ENCODE measurements at places on chromosomes 1 and 21.
A peak's percentile ranks its signal among the peaks of the same experiment; 100 is the strongest.

DNA sequence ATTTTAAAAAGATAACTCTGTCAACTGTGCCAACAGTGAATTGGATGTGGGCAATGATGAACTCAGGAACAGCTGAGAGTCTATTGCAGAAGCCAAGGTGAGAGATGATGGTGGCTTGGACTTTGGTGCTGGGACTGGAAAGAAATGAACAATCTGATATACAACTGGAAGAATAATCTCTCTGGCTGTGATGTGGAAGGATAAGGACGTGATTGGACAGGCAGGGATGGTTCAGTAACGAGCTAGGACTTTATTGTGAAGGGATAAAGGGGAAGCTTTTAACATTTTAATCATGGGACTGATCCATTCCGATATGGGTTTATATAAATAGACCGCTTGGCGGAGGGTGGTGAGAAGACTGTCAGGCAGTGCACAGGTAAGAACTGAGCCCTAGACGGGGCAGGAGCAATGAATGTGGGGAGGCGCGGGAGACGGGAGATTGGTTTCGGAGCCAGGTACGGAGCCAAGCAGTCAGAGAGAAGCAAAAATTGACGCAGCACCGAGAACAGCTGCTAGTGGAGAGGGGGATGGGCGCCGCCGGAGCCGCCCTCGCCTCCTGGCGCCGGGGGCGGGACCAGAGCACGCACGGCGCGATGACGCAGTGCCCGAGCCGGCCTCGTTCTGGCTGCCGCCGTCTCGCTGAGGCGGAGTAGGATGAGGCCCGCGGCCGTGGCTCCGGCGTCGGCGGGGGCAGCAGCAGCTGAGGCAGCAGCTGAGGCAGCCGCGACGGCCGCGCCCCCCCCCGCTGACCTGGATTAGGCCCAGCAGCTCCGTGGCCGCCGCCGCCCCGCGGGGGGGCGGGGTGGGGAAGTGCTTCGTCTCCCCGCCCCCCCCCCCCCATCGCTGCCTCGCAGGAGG, at the start of gene RNF11:
TSS of gene RNF11 (plus strand) at position 601 of the 858 bp plus-strand sequence. CDS start 484 bp downstream, outside the sequence.
- peak; percentile 94 for DNase-seq

DNA sequence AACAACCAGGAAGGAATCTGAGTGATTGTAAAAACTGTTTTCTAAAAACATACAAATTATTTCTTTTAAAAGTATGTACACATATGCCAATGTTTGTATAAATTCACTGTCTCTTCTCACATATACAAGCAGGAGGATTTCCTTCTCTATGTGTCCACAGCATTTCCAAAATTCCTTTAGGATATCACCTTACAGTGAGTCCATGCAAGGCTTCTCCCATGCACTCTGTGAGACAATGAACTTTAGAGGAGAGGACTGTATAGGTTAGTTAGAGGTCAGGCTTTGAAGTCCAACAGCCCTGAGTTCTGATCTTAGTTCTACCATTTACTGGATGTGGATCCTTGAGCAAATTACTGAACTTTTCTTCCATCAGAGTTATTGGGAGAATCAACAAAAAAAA, 34.1 kb upstream of the USH2A start:
- no peak for DNase-seq

GRCh38 chr1:176694713-176695112, 231.7 kb downstream of the PAPPA2 start:
- no peak for DNase-seq

DNA sequence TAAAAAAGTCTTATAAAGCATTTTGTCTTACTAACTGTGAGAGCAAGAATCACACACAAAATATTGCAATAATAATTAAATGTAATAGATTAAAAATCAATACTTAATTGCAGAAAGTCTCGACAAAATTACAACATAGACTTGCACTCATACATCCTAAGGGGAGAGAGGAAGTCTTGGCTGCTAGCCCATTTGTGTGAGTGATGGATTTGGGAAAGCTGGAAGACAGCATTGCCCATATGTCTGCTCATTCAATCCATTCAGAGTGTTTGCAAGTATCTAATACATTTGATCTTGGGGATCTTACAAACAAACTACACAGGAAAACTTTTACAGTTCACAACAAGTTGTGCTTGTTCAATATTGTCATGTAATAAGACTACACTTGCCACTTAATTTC, 140.5 kb downstream of the COL11A1 start:
- DNase-seq = peak; percentile 28

- peak; percentile 43 for DNase-seq
These were observed 28.3 kb upstream of the PKN2 start for GRCh38 chr1:88655685-88656299.

GRCh38 chr1:245116131-245116530, 38.7 kb upstream of the KIF26B start:
- DNase-seq = no peak

GRCh38 chr1:43348809-43349593, 9.8 kb upstream of the CDC20 start:
- DNase-seq = peak; percentile 93

GRCh38 chr1:39753132-39754025, 14.7 kb downstream of the PPIE start:
- no peak for DNase-seq

DNA sequence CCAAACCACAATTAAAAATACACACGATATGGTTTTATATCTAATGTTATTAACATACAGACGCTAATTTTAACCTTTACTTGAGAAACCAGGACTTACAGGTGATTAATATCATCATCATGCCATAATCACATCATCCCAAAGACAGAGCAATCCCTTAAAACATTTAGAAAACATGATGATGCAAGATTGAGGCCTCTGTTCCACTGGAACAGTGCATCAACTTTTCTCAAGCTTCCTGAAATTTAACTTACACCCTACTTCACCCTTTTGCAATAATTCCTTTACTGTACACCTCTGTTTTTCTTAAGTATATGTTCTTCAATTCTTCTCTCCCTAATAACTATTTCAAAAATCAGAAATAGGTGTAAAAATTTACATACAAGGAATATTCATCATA, 38.1 kb downstream of the KDM5B start:
- no peak for DNase-seq

- DNase-seq = peak; percentile 15
These were observed at the start of gene LCE1E for GRCh38 chr1:152786077-152786476. LCE1E (plus strand) TSS chr1:152786257; CDS start chr1:152787300, 1,043 bp downstream.

DNA sequence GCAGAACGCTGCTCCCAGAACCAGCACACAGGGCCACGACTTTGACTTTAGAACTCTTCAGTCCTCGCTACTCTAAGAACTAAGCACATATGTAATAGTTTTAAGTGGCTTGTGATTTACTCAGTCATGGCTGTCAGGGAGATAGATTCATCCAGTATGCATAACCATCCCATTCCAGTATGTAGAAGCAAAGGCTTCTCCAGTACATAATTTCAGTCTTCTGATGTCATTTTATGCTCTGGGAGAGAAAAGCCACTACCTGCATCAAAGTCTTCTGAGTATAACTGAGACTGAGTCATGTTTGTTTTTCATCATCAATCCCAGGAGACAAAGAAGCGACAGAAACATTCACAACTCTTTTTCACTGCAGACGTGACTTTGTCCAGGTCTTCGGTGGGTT, 885.7 kb downstream of the PLA2G4A start:
- no peak for DNase-seq

DNA sequence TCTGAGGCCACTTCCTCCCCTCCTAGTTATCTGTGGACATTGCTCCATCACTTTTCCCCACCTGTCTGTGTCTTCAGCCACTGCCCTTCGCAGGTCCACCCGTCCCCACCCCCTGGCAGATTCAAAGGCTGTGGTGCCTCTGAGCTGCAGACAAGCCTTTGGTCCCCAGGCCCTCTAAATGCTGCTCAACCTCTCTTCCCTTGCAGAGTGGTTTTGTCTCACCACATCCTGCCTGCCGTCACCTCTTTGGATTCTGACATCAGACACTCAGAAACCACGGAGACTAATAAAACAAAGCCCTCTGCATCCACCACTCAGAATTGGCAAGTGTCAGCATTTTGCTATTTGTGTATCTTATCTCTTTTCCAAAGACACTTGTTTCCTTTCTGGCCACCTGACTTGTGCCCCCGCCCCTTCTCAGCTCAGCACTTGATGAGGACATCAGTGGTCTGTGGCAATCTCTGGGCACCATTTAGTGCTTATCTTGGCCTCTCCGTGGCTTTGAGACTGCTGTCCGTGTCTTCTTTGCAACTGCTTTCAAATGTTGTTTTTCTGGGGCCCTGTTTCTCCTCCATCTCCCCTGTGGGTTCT, 7.7 kb downstream of the CNIH3 start:
- peak; percentile 16 for DNase-seq

DNA sequence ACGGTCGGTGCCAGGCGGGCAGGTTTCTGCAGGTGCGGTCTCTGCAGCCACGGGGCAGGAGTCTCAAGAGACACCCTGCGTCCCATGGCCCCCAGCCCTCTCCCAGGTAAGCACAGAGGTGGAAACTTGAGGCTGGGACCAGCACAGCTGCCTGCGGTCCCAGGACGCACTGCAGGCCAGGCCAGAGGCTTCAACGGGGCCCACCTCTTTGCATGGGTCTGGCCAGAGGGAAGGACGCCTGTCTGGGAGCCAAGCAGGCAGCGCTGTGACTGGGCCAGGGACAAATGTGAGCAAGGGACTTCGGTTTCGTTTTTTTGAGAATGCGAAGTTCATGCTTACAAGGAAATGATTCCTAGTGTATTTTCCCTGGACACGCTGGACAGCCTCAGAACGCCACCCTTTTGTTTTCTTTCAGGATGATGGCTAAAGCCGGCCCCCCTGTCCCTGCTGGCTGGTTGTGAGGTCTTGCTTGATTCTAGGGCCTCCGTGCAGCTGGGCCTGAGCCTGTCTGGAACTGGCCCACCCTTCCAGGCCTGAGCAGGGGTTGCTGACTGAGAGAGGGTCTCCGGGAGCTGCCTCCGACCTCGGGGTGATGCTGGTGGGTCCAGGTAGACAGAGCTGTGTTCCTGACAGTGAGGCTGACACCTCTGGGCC, 38.3 kb downstream of the MORN1 start:
- DNase-seq = no peak

DNA sequence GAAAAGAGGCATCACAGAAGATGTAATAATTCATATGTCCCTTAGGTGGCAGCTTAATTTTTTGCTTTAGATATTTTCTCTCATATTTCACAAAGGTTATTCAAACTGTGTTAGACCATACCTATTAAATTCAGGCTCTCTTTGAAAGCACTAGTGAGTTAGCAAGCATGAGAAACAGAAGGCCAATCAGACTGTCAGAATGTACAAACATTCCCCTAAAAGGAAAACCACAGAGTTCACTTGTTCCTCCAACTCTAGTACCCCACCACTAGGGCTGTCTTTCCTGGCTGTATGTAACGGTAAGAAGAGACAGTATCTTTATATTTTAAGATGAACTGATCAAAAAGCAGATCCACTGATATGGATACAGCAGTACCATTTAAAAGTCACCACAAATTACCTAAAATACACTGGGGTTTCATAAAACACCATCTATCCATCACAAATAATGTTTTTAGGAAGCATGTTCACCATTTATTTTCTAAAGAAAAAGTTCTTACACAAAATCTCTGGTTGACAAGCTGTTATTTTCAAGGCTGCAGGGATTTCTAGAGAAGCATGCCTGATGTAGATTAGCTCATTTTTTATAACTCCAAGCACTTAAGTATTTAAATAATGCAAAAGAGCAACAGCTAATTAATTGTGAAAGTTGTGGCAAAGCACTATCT, 1.8 kb downstream of the ARPC5 start:
- DNase-seq = peak; percentile 62

DNA sequence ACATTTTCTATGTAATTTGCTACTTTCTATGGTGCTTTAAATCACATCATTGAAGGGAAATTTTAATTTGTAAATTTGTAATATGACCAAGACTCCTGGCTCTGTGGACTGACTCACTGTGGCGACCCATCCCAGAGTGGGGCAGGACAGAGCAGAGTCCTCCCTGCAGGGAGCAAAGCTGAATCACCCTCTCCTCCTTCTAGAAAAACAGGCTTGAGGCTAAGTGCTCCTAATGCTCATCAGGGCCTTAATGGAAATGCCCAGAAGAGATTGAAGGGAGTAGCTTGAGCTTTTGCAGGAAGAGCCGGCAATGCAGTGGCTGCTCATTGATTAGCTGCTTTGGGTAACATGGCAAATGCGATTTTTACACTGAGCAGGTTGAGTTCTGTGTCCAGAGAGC, 16.8 kb downstream of the S100A10 start:
- DNase-seq = no peak

- no peak for DNase-seq
These were observed 73.9 kb upstream of the MCOLN3 start for GRCh38 chr1:85122169-85122568.

DNA sequence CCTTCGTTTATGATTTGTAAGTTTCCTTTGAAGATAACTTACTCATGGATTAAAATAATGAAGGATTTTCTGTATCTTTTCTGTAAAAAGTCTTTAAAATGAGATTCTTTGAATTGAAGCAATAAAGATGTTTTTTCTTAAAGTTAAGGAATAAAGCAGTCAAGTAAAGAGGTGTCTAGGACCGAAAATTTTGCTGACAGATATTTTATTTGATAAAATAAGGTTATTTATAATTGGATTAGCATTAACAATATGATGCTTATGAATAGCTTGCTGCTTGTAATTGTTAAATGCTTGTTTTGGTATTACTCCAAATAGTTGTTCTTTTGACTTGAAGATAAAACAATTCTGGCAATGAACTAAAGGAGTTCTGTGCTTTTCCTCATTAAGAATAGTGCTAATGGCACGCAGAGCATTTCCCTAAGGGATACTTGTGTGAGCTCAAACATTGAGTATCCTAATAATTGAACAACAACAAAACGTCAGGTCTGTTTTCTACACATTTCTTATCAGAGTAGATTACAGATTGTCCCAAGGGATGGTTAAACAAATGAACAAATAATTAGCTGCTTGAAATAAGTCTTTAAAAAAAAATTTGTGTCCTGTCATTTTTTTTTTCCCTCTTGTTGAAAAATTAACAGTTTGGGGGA, 16.6 kb downstream of the TSNAX start:
- DNase-seq = no peak

DNA sequence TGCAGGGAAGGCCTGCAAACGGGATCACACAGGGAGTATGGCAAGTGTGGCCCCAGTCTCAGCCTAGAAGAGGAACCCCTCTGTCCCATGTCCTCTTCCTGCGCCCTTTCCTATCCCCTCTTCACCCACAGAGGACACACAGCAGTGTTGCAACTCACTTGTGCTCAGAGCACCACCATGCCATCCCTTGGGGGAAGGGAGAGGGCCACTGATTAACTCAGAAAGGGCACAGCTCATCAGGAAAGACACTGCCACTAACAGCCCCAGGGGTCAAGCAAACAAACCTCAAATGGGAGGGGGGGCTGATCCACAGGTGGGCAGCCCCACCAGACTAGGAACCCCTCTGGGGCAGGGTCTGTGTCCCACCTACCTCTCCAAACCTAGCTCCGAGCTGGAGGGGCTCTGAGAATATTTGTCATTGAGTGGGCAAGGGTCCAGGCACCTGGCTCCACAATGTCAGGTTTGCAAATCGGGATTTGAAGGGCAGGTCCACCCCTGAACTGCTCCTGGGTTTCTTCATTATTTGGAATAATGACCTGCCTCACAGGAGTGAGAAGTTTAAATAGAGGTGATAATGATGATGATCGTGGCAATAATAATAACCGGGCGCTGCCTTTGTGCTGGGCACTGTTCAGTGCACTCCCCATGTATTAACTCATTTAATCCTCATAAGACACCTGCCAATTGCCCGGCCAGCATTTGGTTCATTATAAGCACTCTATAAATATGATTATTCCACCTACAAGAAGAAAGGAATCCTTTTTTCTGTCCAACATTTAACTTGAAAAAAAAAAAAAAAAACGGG, 1.0 kb downstream of the ALDH4A1 start:
- DNase-seq = no peak

Data from NCI-H1105 treated with DMSO at 0.1 percent for 48 hours (cell line).